ENCODE measurements at places on chromosomes 2 and 18.

DNA sequence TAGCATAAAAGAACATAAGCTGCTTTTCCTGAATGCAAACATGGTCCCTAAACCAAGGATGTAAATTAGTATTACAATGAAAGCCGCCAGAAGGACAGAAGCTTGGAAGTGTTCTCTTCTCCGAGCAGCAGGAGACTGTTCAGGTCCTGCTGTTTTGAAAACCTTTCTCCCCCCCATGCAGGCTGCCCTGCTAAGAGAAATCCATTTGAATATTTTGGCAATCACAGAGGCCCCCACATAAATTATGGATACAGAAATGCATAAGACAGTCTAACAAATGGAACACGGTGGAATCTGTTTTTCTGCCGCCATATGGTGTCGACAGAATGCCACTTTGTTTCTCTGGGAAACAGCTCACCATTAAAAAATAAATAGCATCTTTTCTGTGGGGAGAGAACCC, 600.4 kb upstream of the KLHL29 start:
- no peak for DNase-seq

DNA sequence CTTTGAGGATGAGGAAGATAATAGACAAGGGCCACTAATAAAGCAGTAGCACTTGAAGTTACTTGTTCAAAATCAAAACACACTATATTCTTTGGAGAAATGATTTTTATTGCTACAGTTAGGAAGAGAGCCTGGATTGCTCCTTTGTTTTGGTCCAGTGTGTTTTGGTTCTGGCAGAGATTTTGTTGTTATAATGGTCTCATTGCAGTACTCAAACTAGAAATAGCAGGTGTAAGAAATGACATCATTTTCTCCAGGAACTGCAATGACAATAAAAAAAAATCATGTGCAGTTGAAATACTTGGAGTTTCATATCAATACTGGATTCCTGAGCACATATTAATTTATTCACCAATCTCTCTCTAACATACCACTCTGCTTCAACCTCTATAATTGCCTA, 490.3 kb downstream of the CCDC85A start:
- DNase-seq, result no peak

GRCh38 chr2:121375621-121376159, 90.7 kb upstream of the TFCP2L1 start:
- no peak for DNase-seq

GRCh38 chr2:187354661-187355060, 93.4 kb downstream of the CALCRL start:
- DNase-seq, result no peak

- DNase-seq, result no peak
These were observed 21.5 kb downstream of the GPR155 start for GRCh38 chr2:174465327-174465726.

Data from stimulated activated CD8-positive, alpha-beta memory T cell treated with anti-CD3 and anti-CD28 coated beads, Interleukin-2, amount 100 ng/mL, for 48 hours (primary cell).